ENCODE measurements at places on chromosomes 6 and 20.

DNA sequence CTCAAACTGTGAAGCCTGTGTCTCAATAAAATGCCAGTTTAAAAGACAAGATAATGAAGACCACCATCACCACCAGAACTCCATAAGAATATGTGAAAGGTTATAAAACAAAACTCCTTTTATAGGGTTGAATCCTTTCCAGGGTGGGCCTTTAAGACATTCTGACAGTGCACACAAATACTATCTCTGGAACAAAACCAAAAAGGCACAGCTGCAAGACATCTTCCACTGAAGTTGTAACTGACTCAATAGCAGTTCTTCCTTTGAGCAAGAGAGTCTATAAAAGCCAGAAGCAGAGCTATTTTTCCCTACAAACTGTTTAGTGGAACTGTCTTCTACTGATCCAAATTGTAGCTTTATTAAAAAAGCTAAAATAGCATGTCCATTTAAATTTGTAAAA, 81.6 kb downstream of the EPB41L2 start:
- H3K4me1 ChIP-seq, result no peaks in the 10 kb centered on the region
- H3K27ac ChIP-seq, result no peak overlapping the region
- no peak for DNase-seq

- H3K27ac ChIP-seq, result no peak overlapping the region
- peaks cover 28% of the 10 kb centered on the region for H3K4me1 ChIP-seq
- no peaks in the 10 kb centered on the region for H3K27me3 ChIP-seq
- peaks cover 10% of the 10 kb centered on the region for H3K36me3 ChIP-seq
- no peak for DNase-seq
These were observed 4.2 kb downstream of the HACE1 start for GRCh38 chr6:104855507-104855906.

DNA sequence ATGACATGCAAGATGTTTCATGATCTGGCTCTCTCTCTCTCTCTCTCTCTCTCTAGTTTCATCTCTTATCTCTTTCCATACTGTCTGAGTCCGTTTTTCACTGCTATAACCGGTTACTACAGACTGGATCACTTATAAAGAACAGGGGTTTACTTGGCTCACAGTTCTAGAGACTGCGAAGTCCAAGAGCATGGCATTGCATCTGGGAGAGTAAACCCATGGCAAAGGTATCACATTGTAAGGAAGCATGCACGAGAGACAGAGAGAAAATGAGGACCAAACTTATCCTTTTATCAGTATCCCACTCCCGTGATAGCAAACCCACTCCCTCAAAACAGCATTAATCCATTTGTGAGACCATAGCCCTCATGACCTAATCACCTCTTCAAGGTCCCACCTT, 7.2 kb upstream of the AGPAT4 start:
- no peak for DNase-seq
- H3K27me3 ChIP-seq, result peaks cover 19% of the 10 kb centered on the region
- H3K4me1 ChIP-seq, result peaks cover 17% of the 10 kb centered on the region
- no peak overlapping the region for H3K4me3 ChIP-seq
- H3K36me3 ChIP-seq, result no peaks in the 10 kb centered on the region

- H3K4me3 ChIP-seq, result no peak overlapping the region
- DNase-seq, result no peak
These were observed 138.5 kb downstream of the RCAN2 start for GRCh38 chr6:46352541-46353268.

DNA sequence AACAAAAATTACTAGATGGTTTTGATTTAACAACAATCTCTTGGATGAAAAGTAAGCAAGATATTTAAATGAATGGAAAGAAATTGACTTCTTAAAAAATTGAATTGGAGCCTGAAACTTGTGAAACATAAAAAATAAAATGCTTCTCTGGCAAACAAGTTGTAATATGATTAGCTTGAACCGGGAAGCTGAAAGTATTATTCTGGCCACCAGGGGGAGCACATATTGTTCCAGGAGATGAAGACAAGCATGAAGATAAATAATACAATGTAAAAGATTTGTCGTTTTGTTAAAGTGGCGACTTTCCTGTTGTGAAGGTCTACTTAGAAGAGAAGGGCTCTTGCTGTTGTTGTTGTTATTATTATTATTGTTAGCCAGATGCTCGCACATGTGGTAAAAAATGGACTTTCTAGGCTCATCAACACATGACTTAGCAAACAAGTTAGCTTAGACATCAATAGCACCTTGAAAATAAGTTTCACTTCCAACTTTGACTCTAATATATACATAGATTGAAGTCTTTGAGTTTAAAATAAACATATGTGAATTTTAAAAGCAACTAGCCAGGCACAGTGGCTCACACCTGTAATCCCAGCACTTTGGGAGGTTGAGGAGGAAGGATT, 14.2 kb downstream of the PAX1 start:
- no peak overlapping the region for H3K4me3 ChIP-seq
- peak; percentile 53 for DNase-seq
- H3K4me1 ChIP-seq, result no peaks in the 10 kb centered on the region
- H3K36me3 ChIP-seq, result no peaks in the 10 kb centered on the region
- peaks cover 31% of the 10 kb centered on the region for H3K27me3 ChIP-seq
- no peak overlapping the region for H3K27ac ChIP-seq

- H3K36me3 ChIP-seq, result no peaks in the 10 kb centered on the region
- no peak overlapping the region for H3K4me3 ChIP-seq
- H3K27me3 ChIP-seq, result peaks cover 44% of the 10 kb centered on the region
These were observed 102.9 kb upstream of the SIRPA start for GRCh38 chr20:1792274-1792673.

DNA sequence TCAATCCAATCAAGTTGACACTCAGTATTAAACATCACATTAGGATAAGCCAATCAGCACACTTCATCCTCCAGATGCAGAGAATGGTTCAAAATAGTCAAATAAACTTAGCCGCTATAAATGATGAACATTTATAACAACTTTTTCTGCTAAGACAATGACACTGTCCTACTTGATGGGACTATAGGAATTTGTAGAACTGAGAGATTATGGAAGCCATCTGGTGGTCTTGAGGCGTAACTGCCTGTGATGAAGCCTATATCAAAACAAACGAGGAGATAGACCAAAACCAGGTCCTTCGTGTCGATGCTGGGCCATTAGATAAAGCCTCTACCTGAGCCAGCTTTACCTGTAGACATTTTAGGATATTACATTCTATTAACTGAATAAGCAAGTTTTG, 631.1 kb downstream of the COL12A1 start:
- no peaks in the 10 kb centered on the region for H3K27me3 ChIP-seq
- H3K36me3 ChIP-seq, result no peaks in the 10 kb centered on the region
- no peaks in the 10 kb centered on the region for H3K4me1 ChIP-seq
- no peak overlapping the region for H3K27ac ChIP-seq
- H3K4me3 ChIP-seq, result no peak overlapping the region

DNA sequence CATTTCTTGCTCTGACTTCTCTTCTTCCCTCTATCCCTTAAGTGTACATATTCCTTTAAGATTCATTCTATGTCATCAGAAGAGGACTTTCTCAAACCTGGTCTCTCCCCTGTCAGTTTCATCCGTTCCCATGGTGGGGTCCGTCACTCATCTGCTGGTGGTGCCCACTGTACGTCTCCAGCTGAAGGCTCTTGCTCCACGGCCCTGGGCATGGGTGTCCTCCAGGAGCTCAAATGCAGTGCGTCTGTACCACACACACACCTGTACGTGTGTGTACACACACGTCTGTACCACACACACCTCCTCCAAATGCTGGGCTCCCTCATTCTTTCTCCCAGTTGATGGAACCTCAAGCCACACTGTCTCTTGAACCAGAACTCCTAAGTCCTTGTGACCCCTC, 85.6 kb downstream of the CAP2 start:
- H3K27ac ChIP-seq, result no peak overlapping the region
- H3K27me3 ChIP-seq, result no peaks in the 10 kb centered on the region
- no peak overlapping the region for H3K4me3 ChIP-seq
- H3K36me3 ChIP-seq, result no peaks in the 10 kb centered on the region
- H3K4me1 ChIP-seq, result no peaks in the 10 kb centered on the region
- DNase-seq, result no peak

- H3K4me1 ChIP-seq, result no peaks in the 10 kb centered on the region
- no peak for DNase-seq
- peaks cover 16% of the 10 kb centered on the region for H3K27me3 ChIP-seq
- no peak overlapping the region for H3K27ac ChIP-seq
- H3K36me3 ChIP-seq, result no peaks in the 10 kb centered on the region
These were observed 9.3 kb downstream of the ECT2L start for GRCh38 chr6:138805016-138805765.

GRCh38 chr6:137165375-137166246, 7.8 kb downstream of the IL22RA2 start:
- peaks cover 5% of the 10 kb centered on the region for H3K36me3 ChIP-seq
- peak; percentile 76 for DNase-seq
- no peak overlapping the region for H3K4me3 ChIP-seq
- H3K27me3 ChIP-seq, result peaks cover 24% of the 10 kb centered on the region
- peaks cover 30% of the 10 kb centered on the region for H3K4me1 ChIP-seq

DNA sequence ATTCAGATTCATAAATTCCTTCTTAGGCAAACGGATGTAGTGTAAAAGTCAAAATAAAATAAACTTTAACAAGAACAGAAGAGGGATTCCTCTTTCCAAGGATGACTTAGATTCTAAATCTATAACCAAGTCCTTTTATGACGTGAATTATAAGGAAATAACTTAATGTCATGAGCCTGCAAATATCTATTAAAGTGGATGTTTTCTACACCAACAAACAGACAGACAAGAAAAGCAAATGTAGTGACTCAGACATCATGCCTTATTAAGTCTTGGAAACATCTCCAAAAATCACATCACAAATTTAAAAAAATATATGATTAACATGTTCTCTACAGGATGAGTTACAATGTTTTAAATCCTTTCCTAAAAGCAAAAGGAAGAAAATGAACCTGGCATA, 397.1 kb downstream of the ESR1 start:
- H3K27me3 ChIP-seq, result no peaks in the 10 kb centered on the region
- H3K27ac ChIP-seq, result no peak overlapping the region
- H3K4me1 ChIP-seq, result no peaks in the 10 kb centered on the region
- peaks cover 57% of the 10 kb centered on the region for H3K36me3 ChIP-seq

GRCh38 chr6:87174078-87174579, 18.8 kb downstream of the ZNF292 start:
- peak overlapping the region; percentile 35 for H3K27ac ChIP-seq
- peaks cover 40% of the 10 kb centered on the region for H3K36me3 ChIP-seq

GRCh38 chr6:107716688-107717089, 107.4 kb downstream of the SCML4 start:
- H3K4me3 ChIP-seq, result peak overlapping the region; percentile 31
- peaks cover 72% of the 10 kb centered on the region for H3K4me1 ChIP-seq
- H3K27ac ChIP-seq, result peak overlapping the region; percentile 90
- H3K36me3 ChIP-seq, result peaks cover 69% of the 10 kb centered on the region
- H3K27me3 ChIP-seq, result no peaks in the 10 kb centered on the region
- peak; percentile 86 for DNase-seq

DNA sequence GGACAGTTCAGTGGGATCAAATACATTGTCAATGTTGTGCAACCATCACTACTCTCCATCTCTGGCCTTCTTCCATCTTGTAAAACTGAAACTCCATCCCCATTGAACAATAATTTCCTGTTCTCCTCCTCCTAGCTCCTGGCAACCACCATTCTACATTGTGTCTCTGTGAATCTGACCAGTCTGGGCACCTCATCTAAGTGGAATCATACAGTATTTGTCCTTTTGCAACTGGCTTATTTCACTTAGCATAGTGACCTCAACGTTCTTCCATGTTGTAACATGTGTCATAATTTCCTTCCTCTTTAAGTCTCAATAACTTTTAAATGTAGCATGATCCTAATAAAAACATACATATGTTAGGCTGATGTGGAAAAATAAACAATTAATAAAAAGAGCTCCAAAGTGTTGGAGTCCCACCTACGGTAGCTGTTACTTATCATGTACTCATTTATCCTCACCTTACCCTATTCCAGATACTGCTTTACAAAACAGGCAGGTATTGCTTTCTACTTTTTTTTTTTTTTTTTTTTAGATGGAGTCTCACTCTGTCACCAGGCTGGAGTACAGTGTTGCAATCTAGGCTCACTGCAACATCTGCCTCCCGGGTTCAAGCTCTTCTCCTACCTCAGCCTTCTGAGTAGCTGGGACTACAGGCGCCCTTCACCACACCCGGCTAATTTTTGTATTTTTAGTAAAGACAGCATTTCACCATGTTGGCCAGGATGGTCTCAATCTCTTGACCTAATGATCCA, 91.9 kb downstream of the TNFAIP3 start:
- no peak overlapping the region for H3K27ac ChIP-seq
- H3K4me3 ChIP-seq, result no peak overlapping the region
- DNase-seq, result no peak

- no peak overlapping the region for H3K4me3 ChIP-seq
- DNase-seq, result no peak
- no peak overlapping the region for H3K27ac ChIP-seq
- H3K4me1 ChIP-seq, result no peaks in the 10 kb centered on the region
These were observed 97.6 kb downstream of the ELOVL5 start for GRCh38 chr6:53251033-53251672.

GRCh38 chr20:19815553-19815991, 57.5 kb downstream of the RIN2 start:
- H3K4me3 ChIP-seq, result no peak overlapping the region
- no peak for DNase-seq
- no peaks in the 10 kb centered on the region for H3K27me3 ChIP-seq
- H3K4me1 ChIP-seq, result no peaks in the 10 kb centered on the region

- DNase-seq, result peak; percentile 37
- no peak overlapping the region for H3K27ac ChIP-seq
- peaks cover 28% of the 10 kb centered on the region for H3K36me3 ChIP-seq
These were observed 74.9 kb downstream of the NCOA3 start for GRCh38 chr20:47576516-47577033.

- no peaks in the 10 kb centered on the region for H3K27me3 ChIP-seq
- H3K27ac ChIP-seq, result no peak overlapping the region
- peaks cover 29% of the 10 kb centered on the region for H3K36me3 ChIP-seq
These were observed 5.9 kb downstream of the PTPRA start for GRCh38 chr20:2879146-2879545.

DNA sequence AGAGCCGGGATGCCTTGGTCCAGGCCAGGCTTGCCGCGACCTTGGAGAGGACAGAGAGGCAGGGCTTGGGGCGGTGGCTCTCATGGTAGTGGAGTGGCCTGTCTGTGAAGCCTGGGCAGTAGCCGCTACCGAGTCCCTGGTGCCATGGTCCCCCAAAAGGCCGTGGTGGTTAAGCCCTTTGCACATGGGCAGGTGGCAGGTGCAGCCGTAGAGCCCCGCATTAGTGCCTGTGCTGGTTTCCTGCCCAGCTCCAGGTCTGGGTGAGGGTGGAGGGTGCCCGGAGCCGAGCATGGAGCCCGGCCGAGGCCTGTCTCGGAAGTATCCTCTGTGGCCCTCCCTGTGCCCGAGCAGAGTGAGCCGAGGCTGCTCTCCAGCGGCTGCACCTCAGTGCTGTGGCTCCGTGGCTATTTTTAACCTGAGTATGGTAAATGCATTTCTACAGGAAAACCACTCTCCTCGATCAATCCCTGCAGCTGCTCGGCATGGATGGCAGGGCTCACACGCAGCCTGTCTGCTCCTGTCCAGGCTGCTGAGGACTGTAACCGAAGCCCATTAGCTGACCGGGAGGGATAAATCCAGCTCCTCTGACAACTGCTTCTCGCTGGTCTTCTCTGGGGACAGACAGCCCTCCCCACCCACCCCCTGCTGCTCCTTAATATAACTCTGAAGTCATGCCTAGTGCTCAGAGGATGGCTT, 36.3 kb upstream of the GATA5 start:
- H3K27ac ChIP-seq, result no peak overlapping the region
- no peak for DNase-seq
- H3K4me3 ChIP-seq, result no peak overlapping the region
- H3K4me1 ChIP-seq, result peaks cover 5% of the 10 kb centered on the region
- peaks cover 42% of the 10 kb centered on the region for H3K27me3 ChIP-seq

GRCh38 chr20:24999568-24999967, 7.0 kb upstream of the APMAP start:
- DNase-seq, result no peak
- H3K4me1 ChIP-seq, result peaks cover 4% of the 10 kb centered on the region
- peaks cover 16% of the 10 kb centered on the region for H3K36me3 ChIP-seq
- H3K4me3 ChIP-seq, result no peak overlapping the region
- no peak overlapping the region for H3K27ac ChIP-seq
- peaks cover 39% of the 10 kb centered on the region for H3K27me3 ChIP-seq

GRCh38 chr6:127272576-127272975, 5.9 kb downstream of the RNF146 start:
- H3K27ac ChIP-seq, result no peak overlapping the region
- no peak for DNase-seq
